ENCODE measurements at places on chromosomes 3 and 15.

DNA sequence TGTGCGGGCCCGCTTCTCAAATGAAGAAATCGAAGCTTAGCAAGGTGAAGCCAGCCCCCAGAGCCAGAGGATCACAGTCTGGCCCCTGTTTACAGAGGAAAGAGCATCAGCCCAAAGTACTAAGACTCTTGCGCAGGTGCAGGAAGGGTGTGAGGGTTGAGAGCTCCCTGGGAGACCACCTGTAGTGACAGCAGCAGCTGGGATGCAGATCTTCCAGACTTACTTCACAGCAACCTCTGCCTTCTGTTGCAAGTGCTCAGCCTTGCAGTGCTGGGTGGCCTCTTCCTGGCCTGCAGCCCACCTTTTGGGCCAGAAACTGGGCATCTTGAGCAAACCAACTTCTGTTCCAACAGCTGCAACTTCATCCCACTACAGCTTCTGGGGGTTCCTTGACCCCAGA lies 19.7 kb downstream of the SPATA12 start:
- no peak for DNase-seq

DNA sequence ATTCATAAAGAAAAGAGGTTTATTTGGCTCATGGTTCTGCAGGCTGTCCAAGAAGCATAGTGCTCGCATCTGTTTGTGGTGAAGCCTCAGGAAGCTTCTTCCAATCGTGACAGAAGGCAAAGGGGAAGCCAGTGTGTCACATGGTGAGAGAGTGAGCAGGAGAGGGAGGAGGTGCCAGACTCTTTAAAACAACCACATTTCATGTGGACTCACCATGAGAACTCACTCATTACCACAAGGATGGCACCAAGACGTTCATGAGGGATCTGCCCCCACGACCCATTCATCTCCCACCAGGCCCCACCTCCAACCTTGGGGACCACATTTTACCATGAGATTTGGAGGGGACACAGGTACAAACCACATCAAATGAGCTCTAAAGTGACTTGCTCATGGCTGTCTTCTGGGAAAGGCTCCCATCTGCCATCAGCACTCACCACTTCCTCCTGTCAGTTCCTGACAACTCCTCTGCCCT lies 327.3 kb upstream of the TLE3 start:
- no peak for DNase-seq

GRCh38 chr3:155835341-155836071 lies 18.7 kb downstream of the SLC33A1 start:
- no peak for DNase-seq

DNA sequence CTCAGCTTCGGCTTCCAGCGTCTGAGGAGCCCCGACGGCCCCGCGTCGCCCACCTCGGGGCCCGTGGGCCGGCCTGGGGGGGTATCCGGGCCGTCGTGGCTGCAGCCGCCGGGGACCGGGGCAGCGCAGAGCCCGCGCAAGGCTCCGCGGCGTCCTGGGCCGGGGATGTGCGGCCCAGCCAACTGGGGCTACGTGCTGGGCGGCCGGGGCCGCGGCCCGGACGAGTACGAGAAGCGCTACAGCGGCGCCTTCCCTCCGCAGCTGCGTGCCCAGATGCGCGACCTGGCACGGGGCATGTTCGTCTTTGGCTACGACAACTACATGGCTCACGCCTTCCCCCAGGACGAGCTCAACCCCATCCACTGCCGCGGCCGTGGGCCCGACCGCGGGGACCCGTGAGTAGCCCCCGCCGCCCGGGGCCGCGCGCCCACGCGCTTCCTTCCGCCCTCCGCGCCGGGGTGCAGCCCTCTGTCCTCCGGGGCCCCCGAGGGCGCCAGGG lies 462 bp downstream of the EDEM1 start:
- DNase-seq = peak; percentile 35

- DNase-seq = no peak
Measured at GRCh38 chr3:141076036-141076773, 25.1 kb downstream of the SPSB4 start.

- DNase-seq = no peak
Measured at GRCh38 chr3:6994081-6994668, 133.3 kb downstream of the GRM7 start.
